ENCODE measurements at places on chromosomes 5 and 9. TPM values are rescaled to one million over a fixed set of nuclear protein-coding genes. Genes with fewer than 3 reads are reported as not detected.

UHRF2 gene
- 63.8 TPM for total RNA-seq

BHMT2 gene
- total RNA-seq = 8.0 TPM

RXFP3 gene
- total RNA-seq = not detected

SERF1A gene
- 13.2 TPM for total RNA-seq

HTR4 gene
- 0.18 TPM for total RNA-seq

MAMDC2 gene
- 2.2 TPM for total RNA-seq

CAMK4 gene
- 28.1 TPM for total RNA-seq

DNA sequence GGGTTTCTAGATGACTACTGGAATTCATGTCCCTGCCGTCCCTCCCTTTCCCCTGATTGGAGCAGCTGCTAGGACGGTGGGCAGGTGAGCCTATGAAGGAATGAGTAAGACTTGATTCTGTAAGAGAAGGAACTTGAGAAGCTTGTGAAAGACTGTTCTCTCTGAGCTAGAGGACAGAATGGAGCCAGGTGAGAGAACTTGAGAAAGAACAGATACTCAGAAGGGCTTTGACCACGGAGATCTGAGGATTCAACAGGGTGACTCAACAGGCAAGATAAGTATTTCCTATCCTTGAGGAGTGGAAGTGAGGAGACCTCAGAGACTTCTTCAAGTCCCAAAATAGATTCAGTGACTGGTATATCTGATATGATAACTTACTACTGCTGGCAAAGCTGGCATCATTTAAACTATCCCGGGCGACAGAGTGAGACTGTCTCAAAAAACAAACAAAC lies 41.9 kb downstream of the HSDL2 start:
- no peak for DNase-seq

GRCh38 chr9:7542693-7543092 lies 256.9 kb downstream of the DMAC1 start:
- DNase-seq = no peak

DNA sequence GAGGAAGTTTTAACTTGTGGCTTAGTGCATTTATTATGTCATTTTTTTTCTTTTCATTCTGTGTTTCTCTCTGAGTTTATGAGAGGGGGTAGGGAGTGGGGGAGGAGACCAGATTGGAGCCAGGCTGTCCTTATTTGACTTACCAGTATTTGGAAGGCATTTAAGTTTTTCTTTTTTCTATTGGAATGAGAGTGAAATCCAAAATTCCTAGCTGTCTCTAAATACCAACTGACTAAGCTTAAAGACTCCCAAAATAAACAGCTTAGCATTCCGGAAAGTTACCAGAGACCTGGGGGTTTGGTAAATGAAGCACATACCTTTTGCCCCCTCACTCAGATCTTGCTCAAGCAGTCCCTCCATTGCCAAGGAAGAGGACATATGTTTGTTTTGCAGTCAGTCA lies 581.9 kb upstream of the BRINP1 start:
- no peak for DNase-seq

DNA sequence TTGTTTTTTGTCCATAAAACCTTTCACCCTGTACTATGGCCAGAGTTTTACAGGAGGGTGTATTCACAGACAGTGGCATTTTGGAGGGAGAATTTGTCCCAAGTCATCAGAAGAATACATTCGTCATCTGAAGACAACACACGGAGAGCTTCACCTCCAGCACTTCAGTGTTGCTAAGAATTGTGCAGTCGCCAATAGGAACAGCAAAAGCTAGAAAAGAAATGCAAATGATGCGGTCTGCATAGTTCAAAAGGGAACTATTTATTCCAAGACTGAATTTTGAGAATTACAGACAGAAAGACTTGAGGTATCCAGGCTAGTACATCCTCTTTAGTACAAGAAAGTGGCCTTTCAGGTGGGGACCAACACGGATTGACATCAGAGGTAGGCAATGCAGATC lies 399.2 kb upstream of the KIF2A start:
- no peak for DNase-seq

GRCh38 chr5:133902511-133903118 lies 65.8 kb downstream of the C5orf15 start:
- no peak for DNase-seq

DNA sequence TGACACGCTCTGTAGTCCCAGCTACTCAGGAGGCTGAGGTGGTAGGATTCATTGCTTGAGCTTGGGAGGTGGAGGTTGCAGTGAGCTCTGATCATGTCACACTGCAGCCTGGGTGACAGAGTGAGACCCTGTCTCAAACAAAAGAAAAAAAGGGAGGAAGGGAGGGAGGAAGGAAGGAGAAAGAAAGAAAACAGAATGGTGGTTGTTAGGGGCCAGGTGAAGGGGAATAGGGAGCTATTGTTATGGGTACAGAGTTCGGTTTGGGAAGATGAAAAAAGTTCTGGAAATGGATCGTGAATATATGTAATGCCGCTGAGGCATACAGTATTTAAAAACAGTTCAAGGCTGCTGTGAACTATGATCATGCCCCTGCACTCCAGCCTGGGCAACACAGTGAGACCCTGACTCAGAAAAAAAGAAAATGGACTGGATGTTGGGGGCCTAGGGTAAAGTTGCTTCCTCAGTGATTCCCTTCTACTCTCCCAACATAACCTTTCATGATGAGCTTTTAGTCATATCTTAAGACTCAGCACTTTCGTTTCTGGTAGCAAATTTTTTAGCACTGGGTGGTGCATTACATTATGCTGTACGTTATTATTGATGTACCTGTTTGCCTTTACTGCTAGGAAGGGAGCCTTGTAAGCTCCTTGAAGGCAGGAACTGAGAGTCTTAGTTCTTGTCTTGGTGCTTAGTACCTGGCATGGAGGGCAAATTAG lies 4.0 kb downstream of the CTNNA1 start:
- no peak for DNase-seq

GRCh38 chr9:103041961-103042360 lies 46.8 kb downstream of the CYLC2 start:
- DNase-seq = no peak

GRCh38 chr5:135448791-135449507 lies 1.8 kb upstream of the DCANP1 start:
- no peak for DNase-seq

DNA sequence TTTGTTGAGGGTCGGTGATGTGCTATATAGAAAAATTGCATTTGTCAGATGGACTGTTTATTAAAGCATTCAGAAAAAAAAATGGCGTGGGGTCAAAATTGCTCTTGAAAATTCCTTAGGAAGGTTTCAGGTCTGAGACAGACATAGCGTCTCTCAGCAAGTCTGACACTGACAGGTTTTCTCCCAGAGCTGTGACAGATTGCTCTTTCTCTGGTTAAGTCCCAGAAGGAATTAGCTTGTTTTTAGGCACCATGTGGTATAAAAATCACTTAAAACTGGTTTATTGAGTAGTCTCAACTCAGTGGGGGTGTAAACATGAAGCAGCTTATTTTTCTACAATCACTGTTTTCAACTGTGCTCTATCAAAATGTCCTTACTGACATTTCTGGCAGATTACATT lies 1379.8 kb downstream of the MAT2B start:
- no peak for DNase-seq

DNA sequence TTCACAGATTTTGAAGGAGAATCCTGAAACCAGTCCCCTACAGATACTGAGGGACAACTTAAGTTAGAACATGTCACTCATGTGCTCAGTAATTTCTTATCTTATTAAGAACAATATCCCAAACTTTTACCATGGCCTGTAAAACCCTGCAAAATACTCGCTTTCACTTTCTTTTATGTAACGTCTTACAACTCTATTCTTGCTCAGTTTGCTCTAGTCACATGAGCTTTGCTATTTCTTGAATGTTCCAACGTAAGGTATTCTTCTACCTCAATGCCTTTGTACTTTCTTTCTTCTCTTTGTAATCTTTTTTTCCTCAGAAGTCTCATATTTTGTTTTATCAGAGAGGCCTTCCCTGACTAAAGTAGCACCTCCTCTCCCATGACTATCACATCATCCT lies 14.1 kb downstream of the TMEM38B start:
- DNase-seq = no peak

DNA sequence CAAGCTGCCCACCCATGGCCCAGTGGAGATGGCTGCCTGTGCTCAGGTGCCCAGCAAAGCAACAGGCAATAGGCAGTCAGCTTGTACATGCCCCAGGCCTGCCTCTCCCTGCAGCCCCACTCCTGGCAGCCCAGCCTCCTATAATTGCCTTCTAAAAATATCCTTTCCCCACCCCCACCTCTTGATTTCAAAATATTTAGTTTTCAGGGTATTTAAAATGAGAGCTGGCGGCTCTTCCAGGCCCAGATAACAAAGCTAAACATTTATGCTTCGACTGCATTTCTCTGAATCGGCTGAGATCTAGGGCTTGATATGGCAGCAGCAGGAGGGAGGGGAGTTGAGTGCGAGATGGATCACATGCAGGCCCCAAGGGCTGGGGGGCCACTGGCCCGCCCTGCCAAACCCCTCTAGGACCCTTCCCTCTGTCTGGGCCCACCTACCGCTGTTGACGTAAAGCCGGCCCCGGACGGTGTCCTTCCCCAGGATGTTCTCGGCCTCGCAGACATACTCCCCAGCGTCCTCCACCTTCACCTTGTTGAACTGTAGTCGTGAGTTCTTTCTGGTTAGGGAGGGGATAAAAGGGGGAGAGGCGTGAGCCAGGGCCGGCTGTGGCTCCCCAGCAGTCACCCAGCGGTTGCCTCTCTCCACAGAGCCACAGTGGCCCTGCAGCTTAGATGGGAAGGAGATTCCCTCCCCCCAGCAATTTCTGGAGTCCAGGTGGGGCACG lies 85.0 kb downstream of the PSD2 start:
- DNase-seq = no peak

DNA sequence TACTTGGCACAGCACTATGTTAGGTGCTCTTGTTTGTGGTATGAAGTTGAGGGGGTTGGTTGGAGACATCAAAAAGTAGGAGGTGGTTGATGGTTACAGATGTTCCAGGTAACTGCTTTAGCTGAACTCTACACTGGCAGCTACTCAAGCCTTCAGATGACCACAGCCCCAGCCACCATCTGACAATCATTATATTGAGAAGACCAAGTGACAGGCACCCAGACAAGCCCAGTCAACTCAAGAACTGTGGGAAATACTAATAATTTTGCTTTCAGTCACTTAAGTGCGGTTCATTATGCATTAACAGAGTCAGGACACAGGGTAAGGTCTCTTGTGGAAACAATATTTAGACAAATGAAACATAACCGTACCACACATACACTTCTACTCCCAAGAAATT lies 38.9 kb upstream of the SLIT3 start:
- no peak for DNase-seq

DNA sequence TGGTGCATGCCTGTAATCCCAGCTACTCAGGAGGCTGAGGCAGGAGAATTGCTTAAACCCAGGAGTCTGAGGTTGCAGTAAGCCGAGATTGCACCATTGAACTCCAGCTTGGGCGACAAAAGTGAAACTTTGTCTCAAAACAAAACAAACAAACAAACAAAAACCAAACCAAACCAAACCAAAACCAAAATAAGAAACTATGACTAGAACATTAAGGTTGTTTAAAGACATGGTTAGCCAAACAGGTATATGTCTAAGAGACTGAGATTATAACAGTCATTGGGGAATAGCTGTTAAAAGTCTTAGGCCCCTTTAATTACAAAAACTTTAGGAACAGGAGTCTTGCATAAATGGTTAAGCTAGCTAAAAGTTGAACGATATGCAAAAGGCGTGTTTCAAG lies 63.6 kb downstream of the PRDM9 start:
- DNase-seq = no peak

DNA sequence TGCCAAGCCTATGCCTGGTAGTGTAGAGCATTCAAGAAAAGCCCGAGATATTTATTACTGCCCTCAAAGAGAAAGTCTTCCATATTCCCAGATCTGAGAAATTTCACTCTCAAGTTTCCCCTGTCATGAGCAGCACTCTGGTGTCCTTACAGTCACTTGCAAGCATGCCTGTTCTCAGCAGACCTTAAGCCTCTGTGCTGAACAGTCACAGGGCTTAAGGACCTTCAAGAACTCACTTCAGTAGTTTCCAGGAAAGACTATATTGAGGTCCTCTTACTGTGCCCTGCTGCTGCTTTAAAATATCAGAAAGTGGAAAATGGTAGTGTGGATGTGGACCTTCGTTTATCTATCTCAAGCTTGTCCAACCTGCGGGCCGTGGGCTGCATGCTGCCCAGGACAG lies 53.5 kb downstream of the DNAJC21 start:
- no peak for DNase-seq

- no peak for DNase-seq
Measured at GRCh38 chr9:129569502-129570449, 51.1 kb downstream of the C9orf50 start.

DNA sequence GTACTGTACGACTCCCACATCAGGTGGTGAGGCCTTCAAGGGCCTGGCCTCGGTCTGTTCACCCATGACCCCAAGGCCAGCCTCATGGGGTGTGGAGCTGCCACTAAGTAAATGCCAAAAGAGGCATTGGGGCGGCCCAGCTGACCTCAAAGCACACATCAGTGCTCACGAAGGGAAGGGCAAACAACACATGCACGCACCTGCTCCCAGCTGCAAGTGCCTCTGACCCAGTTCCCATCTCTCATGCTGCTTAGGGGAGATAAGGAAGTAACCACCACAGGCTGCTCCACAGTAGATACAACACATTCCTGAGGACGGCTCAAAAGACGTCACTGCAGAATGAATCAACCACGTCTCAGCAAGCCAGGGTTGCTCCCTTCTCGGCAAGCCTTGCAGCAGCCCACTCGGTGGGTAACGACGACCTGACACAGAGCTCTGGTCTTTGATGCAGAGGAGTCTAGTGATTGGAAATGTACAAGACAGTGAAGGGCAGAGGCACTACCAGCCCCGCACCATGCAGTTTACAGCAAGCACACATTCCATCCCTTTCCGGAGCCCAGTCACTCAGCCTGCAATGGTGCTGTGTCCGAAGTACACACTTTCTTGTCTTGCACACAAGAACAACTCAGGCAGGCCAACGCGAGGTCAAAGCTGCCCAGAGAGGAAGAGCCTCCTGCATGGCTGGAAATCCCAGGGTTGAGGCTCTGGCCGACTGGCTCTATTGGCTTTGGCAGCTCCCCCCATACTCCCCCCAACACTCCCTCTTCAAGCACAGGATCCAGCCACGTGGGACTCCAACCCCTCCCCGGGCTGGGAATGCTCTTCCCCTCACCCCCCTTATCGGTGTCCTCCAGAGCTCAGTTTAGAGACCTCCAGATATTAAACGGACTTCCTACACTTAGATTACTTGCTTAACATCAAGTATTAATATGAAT lies 31.8 kb downstream of the FABP6 start:
- peak; percentile 93 for DNase-seq

DNA sequence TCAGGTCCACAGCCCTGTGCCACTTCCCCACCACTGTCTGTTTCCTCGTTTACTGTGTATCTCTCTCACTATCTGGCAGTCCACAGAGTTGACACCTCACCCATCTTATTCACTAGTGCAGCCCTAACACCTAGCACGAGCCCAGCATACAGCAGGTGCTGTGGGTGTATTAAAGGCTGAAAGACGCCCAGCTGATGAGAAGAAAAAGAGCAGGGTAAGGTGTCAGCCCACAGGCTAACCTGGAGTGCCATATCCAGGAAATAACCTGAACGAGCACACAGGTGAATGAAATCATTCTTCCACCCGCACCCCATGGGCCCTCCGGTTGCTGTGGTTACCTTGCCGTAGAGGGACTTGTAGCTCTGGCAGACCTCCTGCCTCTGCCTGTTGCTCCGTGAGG lies 18.6 kb downstream of the ANXA6 start:
- no peak for DNase-seq

GRCh38 chr5:114782869-114783268 lies 386.8 kb downstream of the TRIM36 start:
- DNase-seq = no peak

Data from Daoy (cell line).